ENCODE measurements at places on chromosomes 11 and 22.

- no peak for DNase-seq
Measured at GRCh38 chr11:76329084-76329648, 51.8 kb downstream of the THAP12 start.

DNA sequence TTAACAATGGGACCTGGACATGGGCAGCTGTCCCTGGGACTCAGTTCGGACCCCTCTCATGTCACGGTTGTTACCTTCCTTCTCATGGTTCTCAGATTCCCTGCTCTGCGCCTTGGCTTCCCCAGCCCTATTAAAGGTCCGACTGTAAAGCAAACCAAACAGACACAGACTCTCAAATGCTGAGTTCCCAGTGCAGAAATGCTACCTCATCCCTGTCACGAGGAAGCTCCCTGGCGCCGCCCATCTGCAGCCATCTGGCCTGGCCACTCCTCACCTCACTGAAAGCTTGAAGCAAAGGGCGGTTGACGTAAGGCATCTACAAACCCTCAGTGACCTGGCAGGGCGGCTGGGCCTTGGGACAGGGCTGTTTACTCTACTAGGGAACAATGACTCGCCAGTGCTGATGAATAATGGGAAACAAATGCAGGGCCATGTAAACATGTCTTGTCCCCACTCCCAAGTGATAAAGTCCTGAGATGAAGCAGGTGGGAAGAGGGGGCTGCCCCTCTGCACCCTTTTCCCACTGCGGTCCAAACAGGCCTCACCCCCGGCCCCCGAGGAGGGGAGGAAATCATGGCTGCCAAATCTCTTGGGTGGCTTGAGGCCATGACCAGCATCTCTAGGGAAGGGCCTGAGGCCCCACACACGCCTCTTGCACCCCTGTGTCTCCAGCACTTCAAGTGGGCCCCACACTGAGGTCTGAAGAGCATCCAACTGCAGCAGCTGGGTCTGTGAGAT lies 49.3 kb downstream of the SCUBE1 start:
- DNase-seq = no peak

- no peak for DNase-seq
Measured at GRCh38 chr11:47183031-47183856, 3.0 kb downstream of the PACSIN3 start.

- DNase-seq = no peak
Measured at GRCh38 chr22:25729016-25729995, 12.7 kb upstream of the MYO18B start.

DNA sequence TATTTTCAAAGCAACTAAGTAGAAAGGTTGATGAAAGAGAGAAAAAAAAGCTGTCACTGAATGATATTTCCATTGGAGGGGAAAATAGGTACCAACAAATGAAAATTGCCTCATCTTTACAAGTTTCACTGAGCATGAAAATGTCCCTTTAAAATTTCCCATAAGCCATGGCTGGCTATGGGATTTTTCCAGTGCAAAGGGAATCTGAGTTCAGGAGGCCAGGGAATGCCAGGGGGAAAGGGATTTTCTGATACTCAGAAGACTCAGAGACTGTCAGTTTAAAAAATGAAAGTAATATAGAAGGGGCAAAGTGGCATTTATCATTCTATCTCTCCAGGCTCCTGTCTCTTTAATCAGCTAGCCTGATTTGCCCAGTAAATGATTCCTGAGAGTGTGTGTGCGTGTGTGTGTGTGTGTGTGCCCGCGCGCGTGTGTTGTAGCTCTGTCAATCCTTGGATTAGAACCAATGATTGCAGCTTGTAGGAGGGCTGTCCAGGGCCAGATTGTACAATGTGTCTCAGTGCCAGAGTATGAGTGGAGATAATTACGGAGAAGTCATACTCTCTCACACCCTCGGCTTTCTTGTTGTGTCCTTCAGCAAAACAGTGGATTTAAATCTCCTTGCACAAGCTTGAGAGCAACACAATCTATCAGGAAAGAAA lies at the start of gene NTM:
Gene NTM (plus strand): TSS at position 526 of the 662 bp plus-strand sequence.
- no peak for DNase-seq
